ENCODE measurements at places on chromosomes 4 and X.

DNA sequence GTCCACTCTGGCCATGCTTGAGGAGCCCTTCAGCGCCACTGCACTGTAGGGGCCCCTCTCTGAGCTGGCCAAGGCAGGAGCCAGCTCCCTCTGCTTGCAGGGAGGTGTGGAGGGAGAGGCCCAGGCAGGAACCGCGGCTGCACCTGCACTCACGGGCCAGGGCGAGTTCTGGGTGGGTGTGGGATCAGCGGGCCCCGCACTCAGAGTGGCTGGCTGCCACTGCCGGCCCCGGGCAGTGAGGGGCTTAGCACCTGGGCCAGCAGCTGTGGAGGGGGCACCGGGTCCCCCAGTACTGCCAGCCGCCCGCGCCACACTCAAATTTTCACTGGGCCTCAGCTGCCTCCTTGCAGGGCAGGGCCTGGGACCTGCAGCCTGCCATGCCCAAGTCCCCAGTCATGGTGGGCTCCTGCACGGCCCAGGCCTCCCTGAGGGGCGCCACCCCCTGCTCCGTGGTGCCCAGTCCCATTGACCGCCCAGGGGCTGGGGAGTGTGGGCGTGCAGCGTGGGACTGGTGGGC lies 347.2 kb upstream of the SPOCK3 start:
- DNase-seq, result no peak

GRCh38 chr4:84849051-84849640 lies 117.3 kb downstream of the WDFY3 start:
- no peak for DNase-seq

DNA sequence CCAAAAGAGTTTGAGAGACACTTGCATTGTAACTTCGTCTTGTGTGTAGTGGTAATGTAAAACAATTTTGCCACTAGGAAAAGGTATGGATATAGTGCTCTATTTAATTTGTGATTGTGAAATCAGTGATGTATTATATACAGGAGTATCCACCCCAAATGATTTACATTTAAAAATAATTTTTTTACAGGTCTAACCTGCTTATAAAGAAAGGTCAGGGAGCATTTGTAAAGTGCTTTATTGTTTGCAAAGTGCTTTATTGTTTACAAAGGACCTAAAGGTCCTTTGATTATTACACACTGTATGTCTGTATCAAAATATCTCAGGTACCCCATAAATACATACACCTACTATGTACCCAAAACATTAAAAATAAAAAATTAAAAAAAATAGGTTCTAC lies 70.3 kb downstream of the DCK start:
- no peak for DNase-seq

DNA sequence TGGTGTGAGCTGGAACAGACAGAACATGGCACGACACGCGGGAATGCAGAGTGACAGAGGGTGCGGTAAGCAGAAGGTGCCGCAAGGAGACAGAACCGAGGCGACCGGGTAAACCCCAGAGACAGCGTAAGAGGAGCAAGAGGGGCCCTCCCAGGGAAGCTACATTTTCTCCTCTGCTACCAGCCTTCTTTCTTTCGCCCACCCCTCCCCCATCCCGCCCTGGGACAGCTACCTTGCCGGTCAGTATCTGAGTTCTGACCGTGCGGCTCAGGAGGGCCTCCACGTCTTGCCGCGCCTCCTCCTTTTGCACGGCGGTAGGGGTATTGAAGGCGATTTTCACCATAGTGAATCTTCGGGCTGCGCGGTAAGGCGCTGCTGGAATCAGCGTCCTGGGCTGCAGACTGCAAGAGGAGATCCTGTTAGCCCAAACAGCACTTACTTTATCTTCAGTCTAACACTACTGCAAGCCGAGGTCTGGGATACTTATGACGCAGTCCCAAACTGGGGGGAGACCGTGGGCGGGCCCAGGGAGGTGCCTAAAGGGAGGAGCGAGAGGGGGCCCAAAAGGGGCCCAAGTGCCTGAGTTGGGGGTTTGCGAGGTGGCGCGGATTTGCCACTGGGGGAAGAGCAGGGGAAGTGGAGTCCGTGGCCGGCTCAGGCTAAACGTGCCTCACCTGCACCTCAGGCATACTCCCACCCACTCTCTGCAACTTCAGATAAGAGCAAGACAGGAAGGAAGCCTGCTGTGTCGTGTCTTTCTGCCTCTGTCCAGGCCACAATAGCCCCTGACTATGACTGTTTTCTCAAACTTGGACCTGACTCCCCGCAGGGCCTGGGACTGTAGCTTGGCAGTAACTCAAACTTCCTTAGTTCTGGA lies at the start of gene ITM2A:
Gene ITM2A, minus strand, starts transcription at position 462 of the 877 bp plus-strand sequence. Its CDS starts 119 bp downstream, at position 343.
- DNase-seq, result peak; percentile 23

DNA sequence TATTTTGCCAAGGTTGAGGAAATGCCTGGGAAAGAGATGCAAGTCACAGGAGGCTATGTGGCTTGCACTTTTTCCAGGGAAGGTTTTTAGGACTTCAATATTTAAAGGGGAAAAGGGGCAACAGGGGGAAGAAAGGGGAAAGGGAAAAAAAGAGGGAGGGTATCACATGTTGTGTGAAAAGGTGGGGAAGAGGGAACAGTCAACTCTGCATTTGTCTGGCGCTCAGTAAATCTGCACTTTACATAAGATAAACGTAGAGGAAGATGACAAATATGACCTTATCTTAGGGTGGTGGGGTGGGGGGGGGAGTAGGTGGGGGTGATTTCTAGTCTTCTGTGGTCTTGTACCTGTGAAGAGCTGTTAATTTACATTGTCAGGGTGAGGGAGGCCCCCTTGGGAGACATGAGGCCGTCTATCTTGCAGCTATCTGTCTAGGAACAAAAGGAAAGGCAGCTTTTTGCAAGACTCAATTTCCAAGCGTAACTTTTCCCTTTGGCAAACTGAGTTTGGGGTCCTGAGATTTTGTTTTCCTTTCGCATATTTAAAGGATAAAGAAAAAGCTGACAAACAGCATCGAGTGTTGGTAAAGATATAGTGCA lies 71.5 kb upstream of the UCP1 start:
- DNase-seq, result no peak

- DNase-seq, result no peak
Observed at GRCh38 chr4:121799208-121799823, 1.8 kb upstream of the EXOSC9 start.

DNA sequence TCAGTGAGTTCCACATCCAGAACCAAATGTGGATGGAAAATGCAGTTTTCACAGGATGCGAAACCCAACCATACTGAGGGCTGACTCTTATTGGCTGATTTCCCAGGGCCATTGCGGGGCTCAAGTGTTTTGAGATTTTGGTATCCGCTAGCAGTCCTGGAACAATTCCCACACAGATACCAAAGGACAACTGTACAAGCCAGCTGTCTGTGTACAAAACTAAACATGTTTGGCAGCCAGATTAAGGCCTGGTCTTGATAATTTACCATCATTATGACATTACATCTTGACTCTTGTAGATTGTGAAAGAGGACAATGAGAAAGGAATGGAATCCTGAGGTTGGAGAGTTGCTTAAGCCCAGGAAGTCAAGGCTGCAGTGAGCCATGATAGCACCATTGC lies 121.9 kb downstream of the DKK2 start:
- no peak for DNase-seq

DNA sequence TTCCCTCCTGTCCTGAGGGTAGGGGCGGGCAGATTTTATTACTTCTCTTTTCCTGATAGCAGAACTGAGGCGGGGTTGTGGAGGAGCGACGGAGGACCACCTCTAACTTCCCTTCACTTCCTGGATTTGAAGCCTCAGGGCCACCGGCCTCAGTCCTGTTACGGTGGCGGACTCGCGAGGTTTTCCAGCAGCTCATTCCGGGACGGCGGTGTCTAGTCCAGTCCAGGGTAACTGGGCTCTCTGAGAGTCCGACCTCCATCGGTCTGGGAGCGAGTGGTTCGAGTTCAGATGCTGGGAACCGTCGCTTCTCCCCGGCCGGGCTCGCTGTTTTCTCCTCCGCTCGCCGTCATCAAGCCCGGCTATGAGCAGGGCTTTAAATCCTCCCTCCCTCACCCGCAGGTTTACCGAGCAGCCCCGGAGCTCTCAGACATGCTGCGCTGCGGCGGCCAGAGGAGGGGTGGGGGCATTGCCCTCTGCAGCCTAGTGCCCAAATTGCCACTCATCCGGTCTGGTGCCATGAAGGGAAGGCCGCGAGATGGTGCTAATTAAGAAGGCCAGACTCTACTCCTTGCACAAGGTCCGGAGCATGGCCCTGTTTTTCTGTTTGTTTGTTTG lies 23.3 kb downstream of the HAND2 start:
- no peak for DNase-seq

- DNase-seq, result no peak
Observed at GRCh38 chr4:25609976-25610375, 45.7 kb upstream of the SLC34A2 start.

DNA sequence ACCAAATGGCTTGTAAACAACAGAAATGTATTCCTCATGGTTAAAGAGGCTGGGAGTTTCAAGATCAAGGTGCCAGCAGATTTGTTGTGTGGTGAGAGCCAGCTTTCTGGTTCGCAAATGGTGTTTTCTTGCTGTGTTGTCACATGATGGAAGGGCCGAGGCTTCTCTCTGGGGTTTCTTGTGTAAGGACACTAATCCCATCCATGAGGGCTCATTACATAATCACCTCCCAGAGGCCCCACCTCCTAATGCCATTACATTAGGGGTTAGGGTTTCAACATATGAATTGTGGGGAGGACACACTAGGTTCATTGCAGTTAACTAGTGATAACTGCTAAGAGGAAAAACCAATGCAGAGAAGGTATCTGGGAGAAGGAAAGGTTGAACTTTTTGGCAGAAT lies 103.5 kb upstream of the ENPEP start:
- no peak for DNase-seq

DNA sequence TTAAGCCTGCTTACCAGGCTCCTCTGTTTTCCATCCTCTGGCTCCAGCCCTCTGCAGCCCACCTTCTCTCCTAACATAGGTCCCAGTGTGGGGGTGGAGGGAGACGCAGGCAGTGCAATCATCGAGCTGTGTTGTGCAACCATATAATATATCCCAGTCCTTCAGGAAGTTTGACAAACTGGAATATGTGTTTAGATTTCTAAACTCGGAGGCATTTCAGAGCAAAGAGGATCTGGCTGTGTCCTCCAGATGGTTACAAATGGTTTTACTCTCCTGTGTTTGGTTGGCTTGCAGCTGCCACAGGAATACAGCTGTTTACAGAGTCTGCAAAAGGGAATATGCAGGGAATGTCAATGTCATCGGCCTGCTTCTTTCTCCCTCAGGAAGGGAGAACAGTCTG lies 195.3 kb upstream of the LNX1 start:
- DNase-seq, result no peak

DNA sequence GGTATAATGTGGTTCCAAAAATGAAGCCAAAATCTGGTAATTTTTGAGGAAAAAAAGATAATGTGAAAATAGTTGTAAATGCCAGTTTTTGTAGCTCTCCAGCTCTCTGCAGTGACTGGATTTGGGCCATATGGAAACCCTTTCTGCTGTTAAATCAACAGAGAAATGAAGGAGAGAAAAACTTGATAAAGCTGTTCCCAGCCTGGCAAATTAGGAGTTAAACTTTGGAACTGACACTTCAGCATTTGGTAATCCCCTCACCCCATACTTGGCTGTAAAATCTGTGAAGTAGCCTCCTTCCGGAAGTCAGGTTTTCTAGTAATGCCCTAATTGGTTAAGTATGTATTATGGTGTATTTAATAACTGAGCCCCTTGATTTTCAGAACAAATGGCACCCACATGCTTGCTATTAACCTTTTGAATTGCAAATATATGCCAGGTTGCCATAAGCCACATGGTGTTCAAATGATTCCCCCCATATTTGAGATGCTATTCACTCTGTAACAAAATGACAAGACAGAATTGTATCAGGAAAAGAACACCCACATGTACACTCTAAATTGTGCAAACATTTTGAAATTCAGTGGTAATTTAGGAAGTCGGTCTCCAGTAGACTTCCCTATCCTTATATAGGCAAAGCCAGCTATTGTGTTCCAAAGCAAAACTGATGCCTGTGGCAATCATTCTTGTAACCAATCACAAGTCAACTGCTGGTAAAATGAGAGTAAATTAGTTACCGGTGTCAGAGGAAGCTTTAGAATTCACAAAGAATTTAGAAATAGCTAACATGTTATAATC lies 96.3 kb upstream of the ADAMTS3 start:
- no peak for DNase-seq

GRCh38 chrX:17613979-17614588 lies 123.2 kb upstream of the SCML1 start:
- no peak for DNase-seq

DNA sequence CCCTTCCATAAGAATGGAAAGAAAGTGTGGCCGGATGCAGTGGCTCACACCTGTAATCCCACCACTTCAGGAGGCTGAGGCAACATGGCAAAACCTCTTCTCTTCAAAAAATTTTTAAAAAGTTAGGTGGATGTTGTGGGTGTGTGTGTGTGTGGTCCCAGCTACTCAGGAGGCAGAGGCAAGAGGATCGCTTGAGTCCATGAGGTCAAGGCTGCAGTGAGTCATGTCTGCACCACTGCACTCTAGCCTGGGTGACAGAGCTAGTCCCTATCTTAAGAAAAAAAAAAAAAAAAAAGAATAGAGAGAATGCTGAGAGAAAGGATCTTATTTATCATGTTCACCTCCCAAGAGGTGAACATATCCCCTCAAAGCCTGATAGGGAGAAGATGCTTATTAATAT lies 492.1 kb upstream of the SMIM31 start:
- no peak for DNase-seq

DNA sequence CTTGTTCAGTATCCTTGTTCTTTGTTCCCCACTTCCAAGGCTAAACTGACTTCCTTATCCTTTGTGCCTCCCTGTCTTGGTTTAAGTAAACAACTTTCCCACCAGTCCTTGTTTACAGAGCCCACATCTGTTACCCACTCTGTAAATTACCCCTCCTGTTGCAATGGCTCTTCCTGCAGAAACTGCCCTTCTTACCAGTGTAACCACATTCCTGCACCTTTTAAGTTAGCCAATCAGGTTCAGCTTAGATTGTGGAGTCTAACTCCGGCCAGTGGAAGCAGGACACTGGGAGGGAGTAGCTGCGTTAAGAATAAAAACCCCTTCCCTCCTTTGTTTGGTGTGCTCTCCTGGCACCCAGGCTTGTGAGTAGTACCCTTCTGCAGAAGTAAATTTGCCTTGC lies 360.9 kb downstream of the PRDM5 start:
- no peak for DNase-seq

- no peak for DNase-seq
Observed at GRCh38 chr4:28890949-28891775, 1829.0 kb upstream of the PCDH7 start.

DNA sequence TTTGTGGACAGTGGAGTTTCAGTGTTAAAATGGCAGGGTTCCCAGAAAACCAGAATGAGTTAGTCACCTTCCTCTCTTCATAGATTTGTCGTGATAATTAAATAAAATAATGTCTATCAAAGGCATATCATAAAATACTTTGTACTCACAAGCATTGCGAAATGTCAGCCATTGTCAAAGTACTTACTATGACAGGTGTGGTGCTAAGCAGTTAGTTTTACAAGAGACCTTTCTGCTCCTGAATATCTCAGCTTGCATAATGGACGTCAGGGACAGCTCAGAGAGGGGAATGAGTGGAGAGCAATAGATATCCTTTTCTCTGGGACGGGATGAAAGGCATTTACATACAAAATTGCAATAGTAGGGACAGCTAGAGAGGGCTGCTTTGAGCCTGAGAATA lies 560.9 kb downstream of the KCNIP4 start:
- DNase-seq, result no peak

GRCh38 chr4:70754470-70754869 lies 32.7 kb downstream of the RUFY3 start:
- no peak for DNase-seq
